ENCODE measurements at places on chromosomes 5 and 9.

DNA sequence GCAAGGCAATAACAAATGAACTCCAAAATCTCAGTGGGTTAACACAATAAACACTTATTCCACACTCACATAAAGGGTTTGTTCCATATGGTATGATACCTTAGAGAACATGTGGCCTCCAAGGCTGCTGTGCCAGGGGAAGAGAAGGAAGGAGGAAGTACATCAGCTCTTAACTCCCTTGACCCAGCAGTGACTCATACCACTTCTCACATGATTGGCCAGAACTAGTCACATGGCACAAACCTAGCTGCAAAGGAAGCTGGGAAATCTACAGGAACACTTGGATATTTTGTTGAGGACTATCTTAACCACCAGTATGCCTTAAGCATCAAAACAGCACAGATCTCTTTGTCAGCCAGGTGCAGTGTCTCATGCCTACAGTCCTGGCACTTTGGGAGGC lies 99.3 kb downstream of the SLIT3 start:
- no peak for DNase-seq

DNA sequence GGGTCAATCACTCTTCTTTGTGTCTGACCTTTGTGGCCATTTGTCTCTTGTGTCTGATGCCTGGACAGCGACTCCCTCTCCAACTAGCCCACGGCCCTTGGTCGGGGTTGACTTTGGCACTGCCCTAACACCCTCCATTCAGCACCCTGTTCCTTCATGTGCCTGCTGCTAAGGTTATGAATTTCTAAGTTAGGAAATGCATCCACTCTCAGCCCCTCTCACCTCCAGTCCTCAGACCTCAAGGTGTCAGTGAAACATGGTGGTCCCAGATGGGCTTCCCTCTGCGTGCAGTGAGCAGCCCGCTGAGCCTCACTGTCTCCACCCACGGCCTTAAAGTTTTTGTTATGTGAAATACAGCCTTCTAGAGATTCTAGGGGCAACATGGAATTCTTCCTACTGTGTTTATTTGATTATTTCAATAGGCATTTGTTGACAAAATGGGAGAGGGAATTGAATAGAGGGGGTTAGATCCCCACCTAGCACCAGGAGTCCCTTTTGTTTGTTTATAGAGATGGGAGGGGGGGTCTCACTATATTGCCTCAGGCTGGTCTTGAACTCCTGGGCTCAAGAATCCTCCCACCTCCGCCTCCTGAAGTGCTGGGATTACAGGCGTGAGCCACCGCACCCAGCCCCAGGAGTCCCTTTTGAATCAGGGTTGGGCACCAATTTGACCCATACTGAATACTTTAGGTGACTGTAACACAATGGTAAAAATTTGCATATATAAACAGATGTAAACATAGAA lies 1.6 kb upstream of the GLIPR2 start:
- no peak for DNase-seq

GRCh38 chr9:4258320-4259090 lies 41.4 kb downstream of the GLIS3 start:
- DNase-seq, result no peak

- DNase-seq, result no peak
Measured at GRCh38 chr5:61599370-61600122, 267.5 kb downstream of the ZSWIM6 start.

GRCh38 chr9:133103183-133103986 lies 17.7 kb downstream of the RALGDS start:
- DNase-seq, result no peak
